ENCODE measurements at places on chromosomes 5 and 9.

DNA sequence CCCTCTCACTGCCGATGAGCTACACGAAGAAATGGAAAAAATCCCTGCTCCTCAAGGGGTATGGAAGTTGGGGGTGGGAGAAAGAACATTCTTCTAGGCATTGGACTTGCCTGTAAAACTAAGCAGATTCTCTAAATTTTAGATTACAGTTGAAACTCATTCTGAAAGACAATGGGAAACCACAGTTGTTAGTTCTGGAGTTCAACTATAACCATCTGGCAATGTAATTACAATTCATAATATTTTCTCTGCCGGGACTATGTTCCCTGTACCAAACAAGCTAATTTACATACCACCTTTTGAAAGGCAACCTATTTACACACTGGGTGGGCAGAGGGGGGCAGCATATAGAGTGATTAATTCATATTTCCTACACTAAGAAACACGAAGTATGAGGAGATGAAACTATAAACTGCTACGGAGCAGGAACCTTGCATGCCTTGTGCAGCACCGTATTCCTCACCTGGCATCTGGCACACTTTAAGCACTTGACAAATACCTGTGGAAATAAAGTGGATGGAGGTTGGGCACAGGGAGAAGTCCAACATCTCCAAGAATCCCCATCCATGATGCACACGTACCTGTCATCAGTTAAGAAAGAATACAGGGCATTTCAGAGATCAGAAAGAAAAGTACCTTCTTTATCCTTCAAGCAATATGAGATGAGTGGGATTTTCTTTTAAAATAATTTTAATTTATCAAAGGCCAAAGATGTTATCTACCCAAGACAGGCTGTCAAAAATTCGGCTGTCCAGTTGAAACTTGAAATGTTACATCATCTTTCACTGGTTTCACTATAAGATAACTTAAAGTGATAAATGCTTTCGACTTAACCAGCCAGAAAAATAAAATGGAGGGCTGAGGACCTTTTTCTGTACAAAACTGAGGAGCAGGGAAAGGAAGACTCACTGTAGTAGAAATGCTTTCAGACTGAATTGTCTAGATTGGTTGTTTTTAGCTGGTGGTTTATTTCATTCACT lies 54.2 kb downstream of the SSBP2 start:
- DNase-seq = no peak

- peak; percentile 54 for DNase-seq
These were observed 9.2 kb upstream of the CFAP95 start for GRCh38 chr9:69811351-69811868.

GRCh38 chr5:52887066-52887465 lies 99.3 kb downstream of the ITGA1 start:
- DNase-seq = no peak

- DNase-seq = no peak
These were observed 97.1 kb upstream of the MVB12B start for GRCh38 chr9:126229501-126229900.

GRCh38 chr5:170142196-170142595 lies 36.5 kb downstream of the FOXI1 start:
- no peak for DNase-seq

- DNase-seq = no peak
These were observed 16.5 kb downstream of the CAPSL start for GRCh38 chr5:35921930-35922329.

GRCh38 chr9:136588663-136589464 lies 43.0 kb upstream of the NOTCH1 start:
- DNase-seq = no peak

DNA sequence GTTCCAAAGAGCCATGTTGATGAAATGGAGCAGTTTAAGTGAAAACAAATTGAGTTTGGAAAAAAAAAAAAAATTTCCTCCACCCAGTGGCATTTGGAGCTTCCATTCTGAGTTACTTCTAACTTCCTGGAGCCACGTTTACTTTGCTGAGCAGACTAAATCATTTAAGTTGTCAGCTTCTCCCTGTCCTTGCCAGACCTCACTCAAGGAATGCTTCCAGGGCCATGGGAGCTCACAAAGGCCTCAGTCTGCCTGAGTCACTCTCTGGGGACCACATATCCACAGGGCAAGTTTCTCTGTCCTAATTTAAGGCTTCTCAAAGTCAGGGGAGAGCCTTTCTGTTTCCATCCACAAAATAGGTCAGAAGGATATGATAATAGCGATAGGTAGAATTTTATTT lies 210.3 kb upstream of the TNC start:
- peak; percentile 12 for DNase-seq

DNA sequence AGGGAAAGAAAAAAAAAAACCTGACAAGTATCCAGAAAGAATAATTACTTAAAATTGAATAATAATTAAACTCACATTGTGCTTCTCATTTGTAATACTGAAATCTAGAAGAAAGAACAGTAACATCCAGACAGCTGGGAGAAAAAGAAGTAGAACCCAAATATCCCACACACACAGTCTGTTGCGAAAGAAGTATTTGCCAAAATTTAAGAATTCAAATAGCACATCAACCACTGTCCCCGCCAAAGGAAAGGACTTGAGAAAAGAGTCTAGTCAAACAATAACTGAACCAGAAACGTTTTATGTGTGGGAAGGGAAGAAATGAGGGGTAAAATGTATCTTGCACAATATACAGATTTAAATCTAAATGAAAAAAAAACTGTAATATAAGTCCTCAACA lies 202.8 kb downstream of the MLLT3 start:
- no peak for DNase-seq

DNA sequence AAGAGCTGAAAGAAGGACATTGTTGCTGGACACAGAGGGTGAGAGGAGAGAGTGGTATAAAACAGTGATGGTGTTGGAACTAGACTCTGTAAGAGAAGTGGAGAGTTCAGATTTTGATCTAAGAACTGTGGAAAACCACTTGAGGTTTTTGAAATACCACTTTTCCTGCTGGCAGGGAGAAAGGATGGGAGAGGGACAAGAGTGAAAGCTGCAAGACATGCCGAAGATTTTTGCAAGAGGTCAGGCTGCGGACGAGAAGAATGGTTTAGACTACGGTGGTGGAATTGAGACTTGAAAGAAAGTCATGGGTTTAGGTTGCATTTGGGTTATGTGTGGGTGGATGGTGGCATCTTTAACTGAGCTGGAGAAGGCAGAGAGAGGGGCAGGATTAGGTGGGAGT lies 202.2 kb upstream of the RPS23 start:
- DNase-seq = no peak

GRCh38 chr9:125513668-125514413 lies 193.2 kb downstream of the MAPKAP1 start:
- peak; percentile 88 for DNase-seq

DNA sequence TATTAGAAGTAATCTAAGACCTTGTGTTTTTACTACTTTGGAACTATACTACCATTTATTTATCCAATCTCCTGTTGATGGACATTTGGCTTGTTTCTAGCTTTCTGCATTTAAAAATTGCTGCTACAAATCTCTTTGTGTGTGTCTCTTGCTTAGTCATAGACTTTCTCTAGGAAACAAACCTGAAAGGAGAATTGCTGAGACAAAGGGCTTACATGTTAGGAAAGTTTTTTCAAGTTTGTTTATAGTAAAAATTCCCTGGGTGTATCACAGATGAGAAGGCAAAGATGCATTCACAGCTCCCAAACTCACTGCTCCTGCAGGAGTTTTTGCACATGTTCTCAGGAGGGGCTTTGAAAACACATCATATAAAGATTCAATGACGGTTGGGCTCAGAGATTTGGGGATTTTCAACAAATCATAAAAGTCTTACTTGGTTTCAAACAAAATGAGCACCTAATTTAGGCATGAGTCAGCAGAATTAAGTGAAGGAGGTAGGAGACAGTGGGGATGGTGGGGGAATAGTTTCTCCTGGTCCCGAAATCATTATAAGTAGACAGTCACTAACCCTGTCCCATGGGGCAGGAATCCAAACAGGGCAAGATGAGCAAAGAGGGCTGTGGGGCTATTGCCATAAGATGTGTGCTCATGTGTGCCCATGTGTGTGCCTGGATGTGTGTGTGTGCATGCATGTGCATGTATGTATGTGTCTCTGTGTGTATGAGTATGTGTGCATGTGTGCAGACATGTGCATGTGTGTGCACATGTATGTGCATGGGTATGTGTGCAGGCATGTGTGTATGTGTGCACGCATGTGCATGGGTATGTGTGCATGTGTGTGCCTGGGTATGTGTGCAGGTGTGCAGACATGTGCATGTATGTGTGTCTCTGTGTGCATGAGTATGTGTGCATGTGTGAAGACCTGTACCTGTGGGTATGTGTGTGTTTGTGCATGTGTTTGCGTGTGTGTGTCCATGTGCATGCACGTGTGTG lies 43.4 kb upstream of the S1PR3 start:
- DNase-seq = peak; percentile 61

GRCh38 chr9:134606951-134607731 lies 34.5 kb upstream of the COL5A1 start:
- DNase-seq = peak; percentile 26

DNA sequence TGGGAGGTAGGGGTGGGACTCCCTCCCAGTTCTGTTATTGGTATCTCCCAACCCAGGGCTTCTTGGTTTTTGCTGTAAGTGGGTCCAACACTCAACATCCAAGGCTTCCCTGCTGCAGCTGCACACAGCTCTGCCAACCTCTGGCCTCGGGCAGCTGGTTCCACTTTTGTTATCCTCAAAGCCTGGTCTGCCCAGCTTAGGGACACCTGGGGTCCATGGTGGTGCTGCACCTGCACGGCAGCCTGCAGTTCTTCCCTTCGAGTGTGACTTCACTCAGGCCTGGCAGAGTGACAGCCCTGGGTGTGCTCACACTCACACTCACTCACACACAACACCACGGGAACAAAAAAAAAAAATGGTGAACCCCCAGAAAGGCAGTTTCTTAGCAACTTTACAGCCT lies 15.3 kb upstream of the SAP30L start:
- no peak for DNase-seq

GRCh38 chr5:95619096-95619495 lies 791 bp upstream of the GPR150 start:
- no peak for DNase-seq

- no peak for DNase-seq
These were observed 81.2 kb downstream of the ARSB start for GRCh38 chr5:78903861-78904260.

- peak; percentile 42 for DNase-seq
These were observed 407.4 kb downstream of the BRINP1 start for GRCh38 chr9:118961857-118962256.

DNA sequence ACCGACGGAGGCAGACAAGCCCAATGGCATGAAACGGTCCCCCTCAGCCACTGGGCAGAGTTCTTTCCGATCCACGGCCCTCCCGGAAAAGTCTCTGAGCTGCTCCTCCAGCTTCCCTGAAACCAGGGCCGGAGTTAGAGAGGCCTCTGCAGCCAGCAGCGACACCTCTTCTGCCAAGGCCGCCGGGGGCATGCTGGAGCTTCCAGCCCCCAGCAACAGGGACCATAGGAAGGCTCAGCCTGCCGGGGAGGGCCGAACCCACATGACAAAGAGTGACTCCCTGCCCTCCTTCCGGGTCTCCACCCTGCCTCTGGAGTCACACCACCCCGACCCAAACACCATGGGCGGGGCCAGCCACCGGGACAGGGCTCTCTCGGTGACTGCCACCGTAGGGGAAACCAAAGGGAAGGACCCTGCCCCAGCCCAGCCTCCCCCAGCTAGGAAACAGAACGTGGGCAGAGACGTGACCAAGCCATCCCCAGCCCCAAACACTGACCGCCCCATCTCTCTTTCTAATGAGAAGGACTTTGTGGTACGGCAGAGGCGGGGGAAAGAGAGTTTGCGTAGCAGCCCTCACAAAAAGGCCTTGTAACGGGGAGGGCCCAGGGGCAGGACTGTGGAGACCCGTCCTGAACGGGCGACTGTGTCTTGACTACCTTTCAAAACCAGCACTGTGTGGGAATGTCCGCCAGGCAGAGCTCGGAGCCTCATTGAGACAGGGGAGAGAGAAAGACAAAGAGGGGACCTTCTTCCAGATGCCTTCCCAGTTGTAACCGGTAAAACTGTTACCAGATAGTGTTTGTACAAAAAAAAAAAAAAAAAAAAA lies 29.9 kb downstream of the CD180 start:
- no peak for DNase-seq

DNA sequence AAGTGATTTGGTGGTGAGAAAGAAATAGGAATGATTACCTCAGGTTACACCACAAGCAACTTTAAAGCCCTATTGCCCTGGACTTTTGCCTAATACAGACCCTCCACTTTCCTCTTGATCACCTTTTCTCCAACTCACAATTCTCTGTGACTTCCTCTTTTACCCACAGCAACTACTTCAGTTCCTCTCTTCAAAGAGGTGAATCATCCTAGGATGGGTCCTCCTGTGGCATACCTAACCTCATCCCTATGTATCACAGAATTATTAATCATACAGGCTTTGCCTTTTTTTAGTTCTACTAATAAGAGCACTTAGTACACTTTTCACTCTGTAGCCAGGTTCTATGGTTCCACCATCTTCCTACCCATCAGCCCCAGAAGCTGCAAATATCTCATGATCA lies 19.6 kb upstream of the INSL6 start:
- DNase-seq = no peak

- DNase-seq = no peak
These were observed 44.6 kb downstream of the TSSK1B start for GRCh38 chr5:113390224-113390623.

DNA sequence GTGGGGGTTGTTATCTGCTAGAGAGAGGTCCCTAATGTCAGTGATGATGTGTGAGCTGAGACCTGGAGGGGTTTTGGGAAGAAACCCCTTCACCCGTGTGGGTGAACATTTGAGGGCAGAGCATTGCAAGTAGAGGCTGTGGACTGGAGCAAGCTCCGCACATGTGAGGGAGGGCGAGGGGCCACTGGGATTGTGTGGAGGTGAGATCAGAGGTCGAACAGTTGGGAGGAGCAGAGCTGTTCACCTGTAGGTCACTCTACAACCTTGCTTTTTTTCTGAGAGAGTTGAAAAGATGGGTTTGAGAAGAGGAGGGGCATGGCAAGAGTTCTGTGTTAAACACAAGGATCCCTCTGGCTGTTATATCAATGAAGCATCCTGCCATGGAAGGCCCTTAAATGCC lies 480.4 kb upstream of the ZNF608 start:
- DNase-seq = no peak

DNA sequence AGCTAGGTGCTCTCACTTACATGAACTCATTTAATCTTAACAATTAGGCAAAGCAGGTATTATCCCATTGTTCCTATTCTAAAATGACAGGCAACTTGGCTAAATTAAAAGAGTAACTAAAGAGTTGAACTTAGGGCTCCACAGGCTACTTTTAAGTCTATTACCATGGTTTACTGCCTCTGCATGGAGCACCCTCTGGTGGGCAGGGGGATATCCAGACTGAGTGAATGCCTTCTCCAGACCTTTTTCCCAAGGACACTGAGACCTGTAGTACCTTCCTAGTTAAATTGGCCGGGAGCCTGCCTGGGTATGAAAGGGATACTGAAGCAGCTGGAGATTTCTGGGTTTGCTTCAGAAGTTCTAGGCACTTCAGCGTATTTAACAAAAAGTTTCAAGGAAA lies 238.1 kb downstream of the ELAVL2 start:
- DNase-seq = no peak

- no peak for DNase-seq
These were observed 154.6 kb upstream of the NR3C1 start for GRCh38 chr5:143558048-143558447.

- DNase-seq = no peak
These were observed 296.8 kb upstream of the ANKH start for GRCh38 chr5:15168358-15168757.

- DNase-seq = no peak
These were observed 162.5 kb downstream of the MED10 start for GRCh38 chr5:6215891-6216290.

- DNase-seq = no peak
These were observed 1.5 kb upstream of the TMEM174 start for GRCh38 chr5:73171495-73171894.
